ENCODE measurements at places on chromosomes 7 and 10.
A peak's percentile ranks its signal among the peaks of the same experiment; 100 is the strongest.

GRCh38 chr7:139109188-139109982 is at the start of gene ZC3HAV1:
TSS of gene ZC3HAV1 (minus strand) at chr7:139109720. CDS start at chr7:139109331, 389 bp downstream.
- peak; percentile 89 for DNase-seq

DNA sequence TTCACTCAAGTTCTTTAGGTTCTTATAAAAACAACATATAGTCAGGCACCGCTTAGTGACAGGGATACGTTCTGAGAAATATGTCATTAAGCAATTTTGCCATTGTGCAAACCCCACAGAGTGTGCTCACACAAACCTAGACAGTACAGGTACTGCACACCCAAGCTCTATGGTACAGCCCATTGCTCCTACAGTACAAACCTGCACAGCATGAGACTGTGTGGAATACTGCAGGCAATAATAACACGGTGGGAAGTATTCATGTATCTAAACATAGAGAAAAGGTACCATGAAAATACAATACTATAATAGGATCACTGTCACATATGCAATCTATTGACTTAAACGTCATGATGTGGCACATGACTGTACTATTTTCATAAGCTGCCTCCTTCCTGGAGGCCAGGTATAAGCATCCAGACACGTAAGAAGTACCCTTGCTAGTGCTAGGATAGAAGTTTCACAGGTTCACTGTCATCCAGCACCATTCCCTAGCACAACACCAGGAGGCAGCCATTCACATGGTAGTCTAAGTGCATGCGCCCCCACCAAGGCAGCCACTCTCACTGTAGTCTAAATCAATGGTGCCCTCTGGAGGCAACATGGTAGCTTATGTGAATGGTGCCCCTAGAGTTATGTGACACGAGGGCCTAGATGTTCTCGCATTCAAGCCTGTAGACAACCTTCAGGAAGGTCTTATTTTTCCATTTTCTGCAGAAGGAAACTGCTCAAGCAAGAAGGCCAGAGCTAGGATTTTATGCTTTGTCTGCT is 98.5 kb downstream of the ARHGAP22 start:
- peak; percentile 37 for DNase-seq

DNA sequence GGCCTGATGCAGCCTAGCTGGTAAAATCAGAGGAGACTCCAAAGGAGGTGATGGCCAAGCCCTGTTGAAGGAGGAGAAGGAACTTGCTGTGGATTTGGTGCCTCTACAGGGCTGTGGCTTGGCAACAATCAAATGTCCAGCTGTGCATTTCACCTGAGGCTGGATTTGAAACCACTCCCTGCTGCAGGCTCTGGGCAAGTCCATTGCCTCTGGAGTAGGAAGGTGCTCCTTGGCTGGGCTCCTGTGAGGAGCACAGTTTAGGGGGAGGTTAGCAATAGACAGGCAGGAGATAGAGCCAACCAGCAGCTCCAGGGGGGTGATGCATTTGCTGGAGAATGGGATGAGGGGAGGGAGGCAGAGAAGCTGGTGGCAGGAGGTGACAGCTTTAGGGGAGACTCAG is 26.5 kb downstream of the CDH23 start:
- DNase-seq = no peak

- DNase-seq = no peak
Observed at GRCh38 chr10:49170632-49171325, 17.4 kb downstream of the TMEM273 start.

DNA sequence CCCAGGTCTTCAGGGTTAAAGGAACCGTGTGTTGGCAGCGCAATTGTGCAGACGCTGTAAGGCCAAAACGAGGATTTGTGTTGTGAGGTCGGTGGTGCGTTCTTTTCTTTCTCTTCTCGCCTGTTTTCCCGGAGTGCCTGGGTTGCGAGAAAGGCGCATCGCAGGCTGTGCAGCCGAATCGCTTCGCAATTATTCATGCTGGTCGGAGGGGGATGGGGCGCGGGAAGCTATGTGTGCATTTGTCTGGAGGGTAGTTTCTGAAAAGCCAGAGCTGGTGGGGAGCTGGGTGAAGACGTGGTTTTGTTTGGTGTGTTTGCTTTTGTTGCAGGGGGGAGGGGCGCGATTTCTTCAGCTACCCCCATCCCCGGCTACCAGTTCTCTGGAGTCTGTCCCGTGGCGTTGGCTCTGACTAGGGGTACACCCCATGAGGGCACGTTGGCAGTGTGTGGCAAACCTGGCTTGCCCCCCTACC is 2.1 kb downstream of the MXI1 start:
- DNase-seq = peak; percentile 85

GRCh38 chr10:1381339-1381738 is 325.2 kb downstream of the WDR37 start:
- DNase-seq = no peak

DNA sequence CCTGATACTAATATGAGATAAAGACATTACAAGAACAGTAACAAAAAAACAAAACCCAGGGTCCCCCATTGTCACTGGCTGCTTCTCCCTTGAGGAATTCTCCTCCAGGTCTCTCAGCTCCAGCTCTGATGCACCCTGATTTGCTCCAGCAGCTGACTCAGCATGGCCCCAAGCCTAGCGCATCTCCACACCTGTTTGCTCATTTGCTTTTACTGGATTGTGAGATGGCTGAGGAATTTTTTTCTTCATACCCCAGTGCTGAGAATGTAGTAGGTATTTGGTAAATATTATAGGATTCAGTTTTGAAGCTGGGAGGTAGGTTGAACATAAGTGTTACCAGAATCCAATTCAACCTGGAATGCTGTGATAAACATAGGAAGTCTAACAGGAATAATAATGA is 171.9 kb downstream of the PKD1L1 start:
- DNase-seq = no peak

DNA sequence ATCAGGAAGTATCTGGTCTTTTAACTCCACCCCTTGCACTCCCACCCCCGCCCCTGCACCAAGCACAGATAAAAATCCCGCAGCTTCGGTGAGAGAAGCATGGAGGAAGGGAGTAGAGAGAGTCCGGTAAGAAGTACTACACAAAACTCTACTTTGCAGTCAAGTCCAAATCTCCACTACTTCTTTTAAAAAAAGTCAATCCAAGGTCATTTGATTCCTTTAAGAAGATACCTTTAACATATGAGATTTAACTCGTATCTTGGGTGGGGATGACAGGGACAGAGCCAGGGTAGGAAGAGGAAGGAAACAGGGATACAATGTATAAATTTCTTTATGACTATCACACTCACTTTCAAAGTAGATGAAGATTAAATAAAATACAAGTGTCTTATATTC is 132.1 kb downstream of the NRBF2 start:
- DNase-seq = peak; percentile 45

- DNase-seq = no peak
Observed at GRCh38 chr10:12606461-12606860, 257.1 kb downstream of the CAMK1D start.

GRCh38 chr10:8438603-8439002 is 384.1 kb downstream of the GATA3 start:
- no peak for DNase-seq

GRCh38 chr7:22481726-22482125 is 18.3 kb downstream of the STEAP1B start:
- peak; percentile 84 for DNase-seq

DNA sequence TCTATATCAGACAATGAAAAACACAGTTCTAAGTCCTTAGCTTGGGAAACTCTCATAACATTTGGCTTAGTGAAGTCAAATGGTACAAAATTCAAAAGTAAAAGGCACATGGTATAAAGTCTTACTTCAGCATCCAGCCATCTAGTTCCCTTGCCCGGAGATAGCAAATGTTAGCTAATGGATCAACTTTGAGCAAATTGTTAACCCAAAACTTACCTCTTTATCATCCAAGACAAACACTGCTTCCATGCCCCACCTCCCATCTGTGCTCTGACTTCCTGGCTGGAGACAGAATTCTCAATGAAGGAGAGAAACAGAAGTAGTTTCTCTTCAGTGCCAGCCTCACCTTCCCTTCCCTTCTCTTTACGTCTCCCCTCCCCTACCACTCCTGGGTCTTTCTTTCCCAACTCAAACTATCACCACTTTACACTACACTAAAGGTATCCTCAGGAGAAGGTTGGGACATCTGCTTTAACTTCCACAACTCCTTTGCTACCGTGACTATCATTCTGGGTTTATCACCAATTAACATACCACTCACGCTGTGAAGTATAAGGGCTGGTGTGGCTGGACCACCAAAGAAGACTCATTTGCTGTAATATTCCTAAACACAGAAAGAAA is 21.2 kb upstream of the ZNRF2 start:
- no peak for DNase-seq

DNA sequence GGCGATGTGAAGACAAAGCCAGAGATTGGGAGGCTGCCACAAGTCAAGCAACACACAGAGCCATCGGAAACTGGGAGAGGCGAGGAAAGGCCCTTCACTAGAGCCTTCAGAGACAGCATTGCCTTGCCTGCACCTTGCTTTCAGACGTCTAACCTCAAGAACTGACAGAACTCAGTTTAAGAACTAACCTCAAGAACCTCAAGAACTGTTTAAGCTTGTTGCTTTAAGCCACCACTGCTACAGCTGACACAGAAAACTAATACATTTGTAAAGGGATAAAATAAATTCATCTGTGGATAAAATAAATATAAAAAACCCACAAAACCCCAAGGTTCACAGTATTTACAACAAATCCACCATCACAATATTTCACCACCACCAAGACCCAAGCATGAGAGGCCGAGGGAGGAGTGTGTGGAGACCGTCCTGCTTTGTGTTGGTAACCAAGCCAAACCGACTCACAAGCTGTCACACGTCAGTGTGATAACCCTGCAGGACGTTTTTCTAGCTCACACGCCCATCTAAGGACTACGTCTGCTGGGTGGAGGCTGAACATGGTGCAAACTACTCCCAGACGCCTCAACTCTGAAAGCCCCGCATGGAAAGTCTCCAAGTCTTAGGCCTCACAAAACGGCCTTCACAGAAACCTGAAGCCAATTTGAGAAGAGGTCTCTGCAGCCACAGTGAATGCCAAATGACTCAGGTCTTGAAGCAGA is 116.8 kb downstream of the ABLIM1 start:
- peak; percentile 77 for DNase-seq
